ENCODE measurements at places on chromosomes 1 and 21.

- no peak for DNase-seq
These were observed 1.2 kb upstream of the ADAM15 start for GRCh38 chr1:155049651-155050559.

GRCh38 chr1:56025942-56026341, 553.4 kb downstream of the PLPP3 start:
- DNase-seq = no peak

DNA sequence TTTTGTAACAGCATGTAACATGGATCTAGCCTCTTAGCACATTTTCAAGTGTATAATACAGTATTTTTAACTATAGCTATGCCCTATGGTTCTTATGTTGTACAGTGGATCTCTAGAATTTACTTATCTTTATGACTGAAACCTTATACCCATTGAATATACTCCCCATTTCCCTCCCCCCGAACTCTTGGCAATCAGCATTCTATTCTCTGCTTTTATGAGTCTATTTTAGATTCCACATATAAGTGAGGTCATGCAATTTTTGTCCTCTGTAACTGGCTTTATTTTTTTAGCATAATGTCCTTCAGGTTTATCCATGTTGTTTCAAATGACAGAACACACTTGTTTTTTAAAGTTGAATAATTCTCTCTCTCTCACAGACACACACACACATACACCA, 3.1 kb upstream of the GBP6 start:
- DNase-seq = no peak

- no peak for DNase-seq
These were observed 675 bp upstream of the TEKT2 start for GRCh38 chr1:36083219-36083618.

DNA sequence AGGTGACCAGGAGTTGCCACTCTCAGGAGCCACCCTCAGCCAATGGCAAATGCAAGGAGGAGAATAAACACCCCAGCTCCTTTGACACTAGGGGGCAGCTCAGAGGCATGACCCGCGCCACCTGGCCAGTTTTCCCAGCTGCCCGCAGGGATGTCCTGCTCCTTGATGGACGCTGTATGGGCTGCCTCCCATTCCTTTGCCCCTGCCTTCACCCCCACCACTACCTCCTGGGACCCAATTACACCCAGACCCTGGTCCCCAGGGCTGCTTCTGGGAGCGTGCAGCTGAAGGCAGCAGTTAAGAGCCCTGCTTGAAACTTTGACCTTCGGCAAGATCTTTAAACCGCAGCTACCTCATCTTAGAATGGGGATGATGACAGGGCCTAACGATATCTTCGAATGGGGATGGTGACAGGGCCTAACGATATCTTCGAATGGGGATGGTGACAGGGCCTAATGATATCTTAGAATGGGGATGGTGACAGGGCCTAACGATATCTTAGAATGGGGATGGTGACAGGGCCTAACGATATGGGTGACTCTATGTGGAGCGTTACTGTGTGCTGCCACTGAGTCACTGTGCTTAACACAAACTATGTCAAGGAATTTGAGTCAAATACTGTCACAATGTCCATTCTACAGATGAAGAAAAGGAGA, 163.0 kb upstream of the KAZN start:
- DNase-seq = no peak

Measured in ureter (tissue), 1 donor.